ENCODE measurements at places on chromosomes 16 and 17.
A peak's percentile ranks its signal among the peaks of the same experiment; 100 is the strongest.

- DNase-seq, result peak; percentile 25
Observed at GRCh38 chr17:57599271-57600045, 145.6 kb downstream of the CCDC182 start.

GRCh38 chr17:29165800-29166506 is 14.2 kb downstream of the MYO18A start:
- DNase-seq, result no peak

GRCh38 chr17:55996826-55997225 is 156.4 kb upstream of the ANKFN1 start:
- DNase-seq, result no peak

DNA sequence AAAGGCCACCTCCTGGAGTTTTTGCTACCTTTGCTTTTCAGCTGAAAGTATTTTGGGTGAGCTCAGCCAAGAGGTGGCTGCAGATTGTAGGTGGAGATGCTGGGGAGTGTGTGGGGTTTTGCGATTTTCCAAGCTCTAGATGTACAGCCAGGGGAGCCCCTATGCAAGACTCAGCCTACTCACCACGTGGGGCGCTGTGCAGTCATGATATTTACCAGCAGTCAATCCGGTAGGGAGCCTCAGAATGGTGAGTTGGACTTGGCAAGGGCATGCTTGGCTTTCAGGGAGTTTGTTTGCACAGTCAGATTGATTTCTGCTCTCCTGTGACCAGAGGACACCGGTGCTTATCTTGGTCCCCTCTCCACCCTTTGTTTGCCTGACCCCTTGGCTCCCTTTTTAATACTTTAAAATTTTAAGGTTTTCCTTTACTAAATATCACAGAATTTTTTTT is 175.3 kb downstream of the UTP18 start:
- DNase-seq, result peak; percentile 15

Measured in effector memory CD8-positive, alpha-beta T cell (primary cell).